ENCODE measurements at places on chromosomes 7 and 10.
A peak's percentile ranks its signal among the peaks of the same experiment; 100 is the strongest.

DNA sequence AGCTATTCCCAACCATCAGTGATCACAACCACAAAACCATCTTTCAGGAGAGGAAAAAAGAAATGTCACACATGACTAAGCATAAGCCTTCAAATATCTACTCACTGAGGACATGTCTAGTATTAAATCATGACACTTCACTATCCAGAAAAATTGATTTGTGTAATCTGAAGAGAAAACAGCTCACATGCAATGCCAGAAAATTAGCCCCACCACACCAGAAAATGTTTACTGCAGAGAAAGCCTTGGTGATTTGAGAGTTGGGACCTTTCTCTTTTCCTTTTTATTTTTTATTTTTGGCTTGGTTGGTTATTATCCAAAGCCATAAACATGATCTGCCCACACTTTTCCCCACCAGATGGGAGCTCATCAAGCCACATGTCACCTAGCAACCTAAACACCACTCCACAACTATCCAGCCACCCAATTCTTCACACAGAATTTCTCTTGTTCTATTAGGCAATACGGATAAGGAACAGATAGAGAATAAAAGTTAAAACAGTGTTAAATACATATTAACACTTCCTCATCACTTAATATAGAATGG lies 3.1 kb downstream of the PARD3 start:
- no peak for DNase-seq

DNA sequence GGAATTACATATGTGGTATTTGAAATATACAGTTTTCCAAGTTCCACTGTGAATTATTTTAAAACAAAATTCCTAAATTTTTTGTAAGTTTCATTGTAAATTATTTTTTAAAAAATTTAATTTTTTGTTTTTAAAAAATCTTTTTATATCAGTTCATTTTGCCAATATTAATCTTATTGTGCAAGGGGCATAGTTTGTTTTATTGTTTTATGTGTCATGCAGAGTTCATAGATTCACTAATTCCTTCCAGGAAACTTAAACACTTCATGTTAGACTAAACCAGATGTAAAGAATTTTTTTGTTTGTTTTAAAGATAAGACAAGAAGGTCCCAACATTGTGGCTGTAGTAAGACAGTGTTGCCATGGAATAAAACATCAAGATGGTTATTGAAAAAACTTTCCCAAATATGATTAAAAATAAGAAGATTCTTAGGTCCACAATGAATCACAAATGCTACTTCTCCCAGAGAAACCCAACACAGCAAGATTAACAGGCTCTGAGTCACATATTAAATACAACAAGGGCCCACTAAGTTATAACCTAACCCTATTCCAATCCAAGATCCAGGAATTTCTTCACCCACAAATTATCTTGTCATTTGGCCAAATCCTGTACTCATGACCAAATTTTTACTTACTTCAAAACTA lies 464.7 kb upstream of the IGFBP3 start:
- DNase-seq: peak; percentile 10

- DNase-seq: no peak
Observed at GRCh38 chr10:86956195-86956847, 1.1 kb downstream of the MMRN2 start.

GRCh38 chr10:12975906-12976305 lies 25.6 kb downstream of the CCDC3 start:
- no peak for DNase-seq

GRCh38 chr10:11208908-11209829 lies 191.5 kb downstream of the CELF2 start:
- no peak for DNase-seq

GRCh38 chr7:30323006-30323355 lies 38.6 kb downstream of the ZNRF2 start:
- DNase-seq: no peak

- no peak for DNase-seq
Observed at GRCh38 chr10:125107166-125107949, 53.0 kb downstream of the CTBP2 start.

DNA sequence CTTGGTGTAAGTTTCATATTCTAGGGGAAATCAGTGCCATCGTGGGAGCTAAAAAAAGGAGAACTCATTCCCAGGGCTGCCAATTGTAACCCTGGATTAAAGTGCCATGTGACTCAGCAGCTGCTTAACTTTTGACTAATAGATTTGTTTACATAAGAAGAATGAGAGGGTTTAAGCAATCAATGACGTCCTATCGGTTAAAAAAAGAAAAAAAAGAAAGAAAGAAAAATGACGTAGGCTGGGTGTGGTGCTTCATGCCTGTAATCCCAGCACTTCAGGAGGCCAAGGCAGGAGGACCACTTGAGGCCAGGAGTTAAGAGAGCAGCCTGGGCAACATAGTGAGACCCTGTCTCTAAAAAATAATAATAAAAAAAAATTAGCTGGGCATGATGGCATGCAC lies 116.2 kb upstream of the AFAP1L2 start:
- DNase-seq: no peak

- no peak for DNase-seq
Observed at GRCh38 chr7:139613971-139614411, 90.5 kb downstream of the CLEC2L start.

GRCh38 chr10:13140627-13141190 lies 20.6 kb upstream of the MCM10 start:
- no peak for DNase-seq

DNA sequence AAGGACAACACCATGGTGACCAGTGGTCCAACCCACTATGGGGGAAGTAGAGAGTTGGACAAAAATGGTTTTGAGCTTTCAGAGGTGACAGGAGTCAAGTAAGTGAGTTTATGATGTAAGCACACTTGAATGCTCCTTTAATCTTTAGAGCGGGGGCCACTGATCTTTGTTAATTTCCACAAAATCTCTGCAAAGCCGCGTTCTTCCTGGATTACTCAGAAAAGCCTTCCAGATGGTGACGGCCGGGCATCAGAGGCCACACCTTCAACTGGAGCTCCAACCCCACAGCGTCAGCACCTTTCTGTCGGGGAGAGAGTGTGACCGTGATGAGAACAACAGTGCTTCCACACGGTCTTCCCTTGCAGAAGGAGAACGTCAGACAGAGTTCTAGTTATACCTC lies 35.2 kb upstream of the KLF6 start:
- no peak for DNase-seq

DNA sequence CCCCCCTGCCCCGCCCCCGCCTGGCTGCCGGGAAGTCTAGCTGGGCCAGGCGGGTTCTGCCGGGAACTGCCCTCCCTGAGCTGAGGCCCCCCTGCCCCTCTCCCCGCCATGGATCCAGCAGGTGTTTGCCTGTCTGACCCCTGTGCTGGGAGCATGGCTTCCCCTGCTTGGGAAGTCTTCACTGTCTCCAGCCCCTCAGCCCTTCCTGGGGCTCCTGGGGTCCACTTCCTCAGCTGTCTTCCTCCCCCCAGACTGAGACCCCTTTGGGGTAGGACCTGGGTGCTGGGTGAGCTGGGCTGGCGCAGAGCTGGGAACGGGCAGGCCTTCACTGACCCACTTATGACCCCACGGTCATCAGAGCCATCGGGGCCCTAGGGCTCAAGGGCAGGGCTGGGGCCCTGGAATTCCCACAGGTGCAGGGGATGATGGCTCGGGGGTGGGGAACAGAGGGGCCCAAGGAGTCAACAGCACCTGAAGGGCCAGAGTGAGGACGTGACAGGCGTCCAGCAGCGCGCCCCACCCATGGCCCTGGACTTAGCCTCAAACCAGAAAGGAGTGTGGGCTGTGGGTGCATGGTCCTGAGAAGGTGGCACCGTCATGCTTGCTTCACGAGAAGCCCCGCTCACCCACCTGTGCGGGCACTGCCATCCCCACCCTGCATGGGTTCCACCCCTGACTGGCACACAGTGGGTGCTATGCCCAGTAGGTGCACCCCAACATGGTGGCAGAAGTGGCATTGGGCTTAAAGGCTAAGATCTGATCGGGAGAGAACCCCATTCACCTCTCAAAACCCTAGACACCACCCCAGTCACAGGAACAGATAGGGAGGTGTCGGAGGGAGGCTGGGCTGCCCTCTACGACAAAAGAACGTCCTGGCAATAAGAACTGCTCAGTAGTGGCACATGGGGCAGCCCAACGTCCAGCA lies 16.2 kb upstream of the TNRC18 start:
- DNase-seq: no peak

GRCh38 chr10:7069706-7070105 lies 341.1 kb downstream of the SFMBT2 start:
- no peak for DNase-seq

- peak; percentile 10 for DNase-seq
Observed at GRCh38 chr10:98425511-98426352, 10.8 kb upstream of the PYROXD2 start.

- no peak for DNase-seq
Observed at GRCh38 chr10:8498881-8499280, 444.4 kb downstream of the GATA3 start.

- no peak for DNase-seq
Observed at GRCh38 chr10:130455111-130455695, 319.0 kb downstream of the GLRX3 start.

- no peak for DNase-seq
Observed at GRCh38 chr7:54831046-54831643, 72.1 kb upstream of the SEC61G start.

GRCh38 chr7:39896840-39897239 lies 53.2 kb upstream of the CDK13 start:
- DNase-seq: no peak

DNA sequence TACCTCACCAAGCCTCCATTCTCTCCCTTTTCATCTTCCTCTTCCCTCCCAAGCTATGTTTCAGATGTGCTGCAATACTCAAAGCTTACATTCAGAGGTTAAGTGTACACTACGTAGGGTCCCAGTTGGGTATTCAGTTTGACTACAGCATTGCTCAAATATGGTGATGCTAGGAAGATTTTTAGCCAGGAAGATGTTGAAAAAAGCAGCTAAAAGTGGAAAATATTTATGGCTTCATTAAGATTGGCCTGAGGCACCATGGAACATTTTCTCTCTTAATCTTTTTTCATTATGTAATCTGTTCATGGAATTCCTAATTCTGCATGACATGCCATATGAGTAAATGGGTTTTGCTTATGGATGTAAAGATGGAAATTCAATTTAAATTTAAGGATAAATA lies 72.0 kb upstream of the ABCB5 start:
- no peak for DNase-seq
